Ovary (tissue), 10 donors: ENCODE measurements at places on chromosomes 11 and 22. TPM values are rescaled to one million over a fixed set of nuclear protein-coding genes. Genes with fewer than 3 reads are reported as not detected.

GRCh38 chr22:28718044-28718443 is 23.6 kb downstream of the CHEK2 start:
- no peak for DNase-seq

DNA sequence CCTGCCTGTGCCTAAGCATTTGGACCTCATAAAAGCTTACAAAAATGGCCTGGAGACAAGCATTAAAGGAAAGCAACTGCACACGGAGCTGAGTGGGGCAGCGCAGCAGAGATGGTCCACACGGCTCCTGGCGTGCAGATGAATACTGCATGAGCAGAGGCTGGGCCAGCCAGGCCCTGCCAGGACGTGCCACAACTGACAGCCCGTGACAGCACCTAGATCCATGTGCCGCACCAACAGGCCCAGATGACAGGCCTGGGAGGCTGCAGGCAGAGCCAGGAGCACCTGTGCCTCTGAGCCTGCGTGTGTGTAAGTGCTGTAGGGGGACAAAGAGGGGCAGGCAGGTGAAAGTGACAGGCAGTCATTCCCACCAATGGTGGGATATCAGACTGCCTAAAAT is 33.4 kb downstream of the MICAL3 start:
- DNase-seq = no peak

DNA sequence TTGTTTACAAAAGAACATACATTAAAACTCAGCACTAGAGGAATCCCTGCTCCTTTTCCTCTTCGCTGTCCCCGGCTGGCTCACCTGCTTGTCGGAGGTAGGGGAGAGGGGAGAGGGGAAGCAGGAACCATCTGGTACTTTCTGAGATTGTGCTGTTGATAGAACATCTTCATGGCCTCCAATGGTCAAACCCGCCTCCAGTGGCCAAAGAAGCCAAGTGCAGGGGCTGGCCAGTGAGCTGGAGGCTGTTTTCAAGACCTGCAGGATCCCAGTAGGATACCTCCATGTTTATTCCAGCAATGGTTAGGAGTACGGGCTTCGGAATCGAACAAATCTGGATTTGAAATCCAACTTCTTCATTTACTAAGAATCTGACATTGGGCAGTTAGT is 92.6 kb downstream of the PKNOX2 start:
- no peak for DNase-seq

- no peak for DNase-seq
Measured at GRCh38 chr22:24103301-24103700, 78.0 kb upstream of the SUSD2 start.

The OLFML1 gene
- 32.8 TPM for polyA plus RNA-seq

- no peak for DNase-seq
Measured at GRCh38 chr11:58919980-58920379, 19.3 kb upstream of the GLYATL1 start.

DNA sequence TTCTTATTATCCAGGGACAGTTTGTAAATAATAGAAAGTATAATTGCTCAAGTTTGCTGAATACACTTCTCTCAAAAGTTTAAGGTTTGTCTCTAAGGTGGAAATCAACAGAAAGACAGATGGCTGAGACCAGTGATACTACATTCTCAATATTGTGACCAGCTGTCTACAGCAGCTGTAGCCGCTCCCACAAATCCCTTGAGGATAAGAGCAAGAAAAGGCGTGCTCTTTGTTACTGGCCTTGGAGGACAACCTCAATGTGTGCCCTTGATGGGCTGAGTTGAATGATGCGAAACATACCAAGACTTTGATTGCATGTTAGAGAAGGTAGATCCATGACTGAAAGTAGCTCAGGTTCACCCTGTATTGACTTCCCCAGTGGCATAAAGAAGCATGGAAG is 6.1 kb downstream of the OR6M1 start:
- DNase-seq = no peak

DNA sequence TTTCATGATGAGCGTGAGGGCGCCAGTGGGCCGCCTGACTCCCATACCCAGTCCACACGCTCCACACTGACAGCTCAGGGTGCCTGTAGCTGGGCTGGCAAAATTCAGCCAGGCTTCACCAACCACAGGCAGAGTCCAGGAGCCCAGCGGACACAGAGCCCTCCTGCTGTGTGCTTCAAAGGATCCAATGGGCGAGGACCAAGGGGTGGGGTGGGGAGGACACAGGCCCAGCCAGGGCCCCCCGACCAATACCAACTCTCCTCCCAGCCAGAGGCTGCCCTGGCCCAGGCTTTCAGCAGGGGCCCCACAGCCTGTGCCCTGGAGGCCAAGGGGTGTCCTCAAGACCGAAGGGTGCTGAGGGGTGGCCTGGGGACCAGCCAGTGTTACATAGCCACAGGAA is 336.1 kb downstream of the CTTN start:
- DNase-seq = no peak

The CHRDL2 gene
- polyA plus RNA-seq = 0.22 TPM

DNA sequence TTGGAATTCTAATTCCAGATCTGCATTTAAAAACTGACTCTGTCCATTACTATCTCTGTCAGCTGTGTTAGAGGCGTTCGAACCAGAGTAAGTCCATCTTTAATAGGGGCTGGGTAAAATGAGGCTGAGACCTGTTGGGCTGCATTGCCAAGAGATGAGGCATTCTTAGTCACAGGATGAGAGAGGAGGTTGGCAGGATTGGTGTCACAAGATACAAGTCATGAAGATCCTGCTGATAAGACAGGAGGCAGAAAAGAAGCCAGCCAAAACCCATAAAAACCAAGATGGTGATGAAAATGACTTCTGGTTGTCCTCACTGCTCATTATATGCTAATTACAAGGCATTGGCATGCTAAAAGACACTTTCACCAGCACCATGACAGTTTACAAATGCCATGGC is 356.3 kb upstream of the ISX start:
- no peak for DNase-seq

DNA sequence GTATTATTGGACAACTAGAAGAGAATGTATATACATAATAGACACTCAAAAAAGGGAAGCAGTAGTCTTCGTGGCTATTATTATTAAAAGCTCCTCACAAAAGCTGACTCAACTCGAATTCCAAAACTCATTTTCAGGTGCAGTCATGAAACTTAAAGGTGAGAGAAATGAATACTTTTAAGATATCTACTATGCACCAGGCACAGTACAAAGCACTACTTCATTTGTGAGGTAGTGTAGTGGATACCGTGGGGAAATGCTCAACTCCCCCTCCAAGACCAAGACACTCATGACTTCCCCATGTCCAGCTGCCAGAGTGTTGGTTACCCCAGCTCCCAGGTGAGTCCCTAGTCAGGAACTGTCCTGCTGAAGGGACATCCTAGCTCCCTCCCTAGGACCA is 2.1 kb downstream of the SYN3 start:
- DNase-seq = no peak

DNA sequence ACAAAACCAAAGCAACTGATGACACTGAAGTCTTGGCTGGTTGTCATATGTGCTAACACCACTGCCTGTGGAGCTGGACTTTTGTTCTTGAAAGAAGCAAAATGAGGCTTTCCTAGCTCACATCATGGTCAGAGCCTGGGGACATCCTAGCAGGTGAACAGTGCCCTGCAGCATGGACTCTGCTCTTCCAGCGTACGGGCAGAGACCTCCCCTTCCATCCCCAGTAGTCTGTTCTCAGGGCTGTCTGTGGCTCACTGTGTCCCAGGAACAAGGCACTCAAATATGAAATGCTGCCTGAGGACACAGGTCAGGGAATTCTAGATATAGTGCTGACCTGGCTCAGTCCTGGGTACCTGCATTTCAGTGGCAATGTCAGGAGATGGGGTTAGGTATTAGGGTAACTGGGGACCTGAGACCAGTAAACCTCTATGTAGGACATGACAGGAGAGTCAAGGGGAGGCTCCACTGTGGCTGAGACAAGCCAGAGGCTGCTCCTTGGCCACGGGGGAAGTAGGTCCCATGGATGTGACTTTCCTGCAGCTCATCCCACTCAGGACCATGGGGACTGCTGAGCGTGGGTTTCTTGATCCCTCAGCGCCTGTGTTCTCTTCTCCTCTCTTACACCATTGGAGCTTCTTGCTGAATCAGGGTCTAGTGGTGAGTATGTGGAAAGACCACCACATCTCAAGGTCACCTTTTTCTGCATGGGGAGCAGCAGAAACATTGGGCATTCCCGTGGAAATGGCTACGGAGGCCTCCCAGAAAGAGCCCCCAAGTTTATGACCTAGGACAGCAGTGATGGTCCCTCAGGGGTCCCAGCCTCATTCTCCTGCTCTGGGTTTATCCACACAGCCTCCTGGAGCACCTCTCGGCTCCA is 80.1 kb downstream of the ZNF280B start:
- no peak for DNase-seq

GRCh38 chr22:36541831-36542411 is 13.0 kb upstream of the EIF3D start:
- DNase-seq = no peak

GRCh38 chr22:25100948-25101347 is 98.7 kb upstream of the CRYBB3 start:
- no peak for DNase-seq

- DNase-seq = no peak
Measured at GRCh38 chr11:70029115-70029860, 48.8 kb upstream of the ANO1 start.

The RASL10A gene
- polyA plus RNA-seq = 0.30 TPM

DNA sequence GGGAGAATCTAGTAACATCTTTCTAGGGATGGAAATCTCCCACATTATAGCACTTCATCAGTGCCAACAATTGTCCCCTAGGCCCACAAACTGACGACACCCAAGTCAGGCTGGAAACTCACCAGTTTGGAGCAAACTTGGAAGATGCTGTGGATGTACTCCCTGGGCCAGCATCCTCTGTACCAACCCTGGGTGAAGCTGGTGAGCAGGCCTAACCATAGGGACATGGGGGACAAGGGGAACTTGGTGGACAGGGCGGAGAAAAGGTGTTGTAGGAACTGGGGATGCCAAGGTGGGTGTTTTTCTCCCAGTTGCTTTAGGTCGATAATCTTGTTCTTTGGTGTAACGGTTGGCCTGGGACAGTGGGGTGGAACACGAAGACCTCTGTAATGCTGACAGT is 42.2 kb downstream of the DRG1 start:
- no peak for DNase-seq

GRCh38 chr11:1341928-1342524 is 32.6 kb upstream of the TOLLIP start:
- DNase-seq = no peak

DNA sequence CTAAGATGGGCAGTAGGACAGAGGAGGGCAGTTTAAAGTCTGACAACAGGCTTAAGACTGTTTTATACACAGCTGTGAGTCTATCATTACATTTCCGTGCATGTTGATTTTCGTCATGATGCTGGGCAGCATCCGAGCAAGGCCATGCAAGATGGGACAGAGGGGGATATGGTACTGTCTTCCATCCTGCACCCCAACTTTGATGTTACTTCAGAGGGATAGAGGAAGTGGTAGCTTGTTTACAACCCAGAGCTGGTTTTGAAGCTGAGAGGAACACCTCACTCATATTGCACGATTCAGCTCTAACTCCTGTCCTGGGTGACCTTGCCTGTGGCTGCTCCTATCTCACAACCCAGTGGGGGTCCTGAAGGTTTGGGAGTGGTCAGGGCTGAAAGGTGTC is 3.0 kb upstream of the SORL1 start:
- DNase-seq = no peak

DNA sequence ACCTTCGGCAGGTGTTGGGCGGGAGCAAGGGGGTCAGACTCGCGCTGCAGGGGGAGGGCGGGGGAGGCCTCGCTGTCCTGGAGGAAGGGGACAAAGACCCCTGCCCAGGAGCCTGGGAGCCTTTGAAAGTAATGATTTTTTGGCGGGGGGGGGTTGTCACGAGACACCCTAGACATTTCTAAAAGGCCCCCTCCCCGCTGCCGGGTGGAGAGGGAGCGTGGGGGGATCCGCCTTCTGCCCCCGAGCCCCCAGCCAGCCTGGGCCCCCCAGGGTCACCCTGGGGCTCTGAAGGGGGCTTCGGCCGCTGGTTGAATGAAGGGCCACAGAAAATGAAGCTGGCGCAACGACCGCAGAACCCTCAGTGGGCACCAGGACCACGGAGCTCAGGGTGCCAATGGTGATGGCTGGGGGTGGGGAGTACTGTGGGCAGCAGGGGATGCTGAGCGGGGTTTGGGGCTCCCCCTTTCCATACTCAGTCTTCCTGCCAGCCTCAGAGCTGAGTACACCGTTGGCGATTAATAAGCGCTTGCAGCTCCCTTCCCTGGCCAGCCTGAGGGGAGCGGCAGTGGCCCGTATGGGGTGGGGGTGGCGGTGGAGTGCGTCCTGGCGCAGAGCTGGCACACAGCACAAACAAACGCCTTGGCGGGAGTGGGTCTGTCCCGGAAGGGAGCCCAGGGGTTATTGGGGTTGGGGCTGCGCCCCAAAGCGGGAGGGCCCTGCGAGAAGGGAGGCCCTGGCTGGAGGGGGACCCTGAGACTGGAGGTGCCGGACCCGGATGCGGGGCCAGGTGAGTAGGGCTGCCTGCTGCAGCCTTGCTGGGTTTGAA is 1.2 kb upstream of the DUSP8 start:
- no peak for DNase-seq

DNA sequence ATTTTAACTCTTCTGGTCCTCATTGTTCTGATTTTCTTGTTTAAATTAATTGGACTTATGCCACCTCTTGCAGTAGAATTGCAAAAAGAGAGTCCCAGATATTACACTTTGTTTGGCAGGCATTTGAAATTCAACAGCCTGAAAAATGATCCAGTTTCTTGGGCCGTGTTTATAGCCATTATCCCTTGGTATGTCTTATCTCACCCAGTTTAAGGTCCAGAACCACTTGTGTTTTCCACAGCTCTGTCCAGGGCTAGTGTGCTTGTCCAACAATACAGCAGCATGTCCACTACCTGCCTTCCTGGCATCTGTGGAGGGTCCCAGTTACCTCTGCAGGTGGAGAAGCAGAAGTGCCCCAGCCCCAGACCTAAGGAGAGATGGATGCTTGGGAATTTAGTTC is 397.4 kb downstream of the SOX6 start:
- DNase-seq = no peak

DNA sequence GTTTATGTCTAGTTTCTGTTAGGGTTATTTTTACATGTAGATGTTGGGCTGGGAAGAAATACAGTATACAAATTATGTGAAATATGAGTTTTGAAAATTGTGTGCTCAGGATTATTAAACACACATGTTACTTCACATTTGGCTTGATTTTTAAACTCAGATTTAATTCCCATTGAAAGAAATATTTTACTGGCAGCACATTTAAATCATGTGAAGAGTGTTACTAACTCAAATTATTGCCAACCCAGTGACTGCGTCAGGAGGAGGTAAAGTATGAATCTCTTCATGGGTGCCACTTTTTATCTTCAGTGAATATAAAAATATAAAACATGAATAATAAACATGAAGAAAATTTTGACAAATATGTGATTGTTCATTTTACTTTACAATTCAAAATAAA is 457.5 kb upstream of the CCDC179 start:
- DNase-seq = no peak

- DNase-seq = no peak
Measured at GRCh38 chr11:83720675-83721074, 434.5 kb upstream of the CCDC90B start.

DNA sequence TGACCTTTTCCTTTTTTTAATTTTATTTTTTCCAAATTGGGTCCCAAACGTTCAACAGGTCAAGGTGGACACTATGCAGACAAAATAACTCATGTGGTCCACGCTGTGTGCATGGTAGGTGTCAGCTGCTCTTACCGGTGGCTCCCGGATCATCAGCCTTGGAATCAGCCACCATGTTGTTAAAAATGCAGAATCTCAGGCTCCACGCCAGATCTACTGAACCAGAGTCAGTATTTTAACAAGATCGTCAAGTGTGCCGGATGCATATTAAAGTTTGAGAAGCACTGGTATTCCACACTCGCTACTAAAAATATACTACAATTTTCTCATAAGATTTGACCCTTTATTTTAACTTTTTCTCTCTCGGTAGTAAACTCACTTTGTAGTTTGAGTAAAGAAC is 553 bp upstream of the LDLRAD3 start:
- DNase-seq = peak; percentile 35

The MYO7A gene
- polyA plus RNA-seq = 3.1 TPM

- DNase-seq = no peak
Measured at GRCh38 chr11:30447058-30447640, 124.2 kb downstream of the ARL14EP start.
